ENCODE measurements at places on chromosomes 7 and 10.

- DNase-seq = no peak
Observed at GRCh38 chr10:51699145-51699474, 285 bp downstream of the CSTF2T start.

DNA sequence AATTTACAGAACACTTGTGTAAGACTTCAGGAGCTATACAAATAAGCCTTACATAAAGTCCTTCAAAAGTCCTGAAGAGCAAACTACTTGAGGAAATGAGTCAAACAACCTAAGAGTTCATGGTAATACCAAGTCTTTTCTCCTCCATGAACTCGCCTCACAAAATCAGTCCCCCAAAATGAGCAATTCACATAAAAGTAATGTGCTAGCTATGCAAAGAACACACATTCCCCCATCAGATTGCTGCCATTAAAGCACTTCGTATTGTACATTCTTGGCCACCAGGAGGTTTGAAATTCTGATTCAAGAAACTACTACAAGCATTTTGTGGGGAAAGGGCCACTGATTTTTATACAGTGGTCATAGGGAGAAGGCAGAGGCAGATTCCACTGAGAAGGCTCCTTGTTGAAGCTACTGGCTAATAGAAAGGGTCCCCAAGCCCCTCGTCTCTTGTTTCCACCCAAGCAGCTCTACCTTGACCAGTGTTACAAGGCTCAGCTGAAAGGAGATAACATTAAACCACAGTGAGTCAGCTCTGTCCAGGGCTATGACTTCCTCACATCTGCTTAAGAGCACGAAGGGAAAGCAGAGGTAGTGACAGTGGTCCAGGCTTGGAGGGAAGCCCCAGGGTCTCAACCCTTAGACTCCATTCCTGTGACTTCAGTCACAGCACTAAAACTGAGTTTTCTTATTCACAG is 115.2 kb upstream of the CDK1 start:
- DNase-seq = peak; percentile 90

- DNase-seq = no peak
Observed at GRCh38 chr7:46169384-46169755, 248.3 kb upstream of the IGFBP3 start.

- DNase-seq = no peak
Observed at GRCh38 chr10:14487488-14487883, 156.8 kb upstream of the FRMD4A start.

DNA sequence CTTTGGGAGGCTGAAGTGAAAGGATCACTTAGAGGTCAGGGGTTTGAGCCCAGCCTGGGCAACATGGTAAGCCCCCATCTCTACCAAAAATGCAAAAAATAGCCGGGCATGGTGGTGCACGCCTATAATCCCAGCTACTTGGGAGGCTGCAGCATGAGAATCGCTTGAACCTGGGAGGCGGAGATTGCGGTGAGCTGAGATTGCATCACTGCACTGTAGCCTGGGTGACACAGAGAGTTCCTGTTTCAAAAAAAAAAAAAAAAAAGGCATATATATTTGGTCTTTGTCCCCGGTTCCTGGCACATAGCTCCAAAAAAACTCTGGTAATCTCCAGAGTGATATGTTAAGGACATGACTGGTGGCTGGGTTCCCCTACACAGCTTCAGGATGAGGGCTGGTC is 147.3 kb downstream of the SEC23IP start:
- no peak for DNase-seq

DNA sequence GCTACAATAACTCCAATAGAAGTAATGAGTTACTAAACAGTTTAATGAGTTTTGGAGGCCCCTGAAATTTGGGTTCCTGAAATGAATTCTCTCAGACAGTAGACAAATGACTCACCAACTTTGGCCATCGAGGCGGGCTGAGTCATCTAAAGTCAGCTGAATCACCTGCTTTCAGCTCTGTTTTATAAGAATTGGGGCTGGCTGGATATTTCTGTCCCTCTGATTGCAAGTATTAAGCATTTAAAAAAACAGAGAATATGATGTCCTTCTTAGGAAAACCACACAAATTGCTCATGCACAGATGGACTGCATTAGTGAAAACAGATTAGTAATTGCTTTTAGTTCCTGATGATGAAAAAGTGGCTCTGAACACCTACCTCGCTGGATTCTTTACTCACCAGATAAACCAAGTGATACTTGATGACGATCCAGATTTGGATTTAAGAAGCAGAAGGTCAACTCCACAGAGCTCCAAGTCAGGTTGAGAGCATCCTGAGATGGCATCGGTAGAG is 59.1 kb downstream of the ZNF365 start:
- peak; percentile 62 for DNase-seq

DNA sequence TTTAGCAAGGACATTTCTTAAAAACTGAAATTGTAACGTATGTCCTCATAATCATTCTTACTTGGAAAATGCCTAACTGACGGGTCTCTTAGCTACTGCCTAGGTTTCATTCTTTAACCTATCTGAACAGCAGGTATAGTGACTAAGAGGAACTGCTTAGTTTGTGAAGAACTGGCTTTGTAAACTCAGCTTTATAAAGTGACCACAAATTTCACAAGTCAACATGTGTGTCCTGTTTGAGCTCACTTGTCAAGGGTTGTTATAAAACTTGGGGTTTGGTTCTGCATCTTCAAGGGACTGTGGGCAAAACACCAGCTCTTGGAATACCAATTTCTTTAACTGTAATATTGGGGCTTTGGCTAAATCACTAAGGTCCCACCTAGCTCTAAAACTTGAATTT is 32.2 kb downstream of the MRPS33 start:
- peak; percentile 1 for DNase-seq

DNA sequence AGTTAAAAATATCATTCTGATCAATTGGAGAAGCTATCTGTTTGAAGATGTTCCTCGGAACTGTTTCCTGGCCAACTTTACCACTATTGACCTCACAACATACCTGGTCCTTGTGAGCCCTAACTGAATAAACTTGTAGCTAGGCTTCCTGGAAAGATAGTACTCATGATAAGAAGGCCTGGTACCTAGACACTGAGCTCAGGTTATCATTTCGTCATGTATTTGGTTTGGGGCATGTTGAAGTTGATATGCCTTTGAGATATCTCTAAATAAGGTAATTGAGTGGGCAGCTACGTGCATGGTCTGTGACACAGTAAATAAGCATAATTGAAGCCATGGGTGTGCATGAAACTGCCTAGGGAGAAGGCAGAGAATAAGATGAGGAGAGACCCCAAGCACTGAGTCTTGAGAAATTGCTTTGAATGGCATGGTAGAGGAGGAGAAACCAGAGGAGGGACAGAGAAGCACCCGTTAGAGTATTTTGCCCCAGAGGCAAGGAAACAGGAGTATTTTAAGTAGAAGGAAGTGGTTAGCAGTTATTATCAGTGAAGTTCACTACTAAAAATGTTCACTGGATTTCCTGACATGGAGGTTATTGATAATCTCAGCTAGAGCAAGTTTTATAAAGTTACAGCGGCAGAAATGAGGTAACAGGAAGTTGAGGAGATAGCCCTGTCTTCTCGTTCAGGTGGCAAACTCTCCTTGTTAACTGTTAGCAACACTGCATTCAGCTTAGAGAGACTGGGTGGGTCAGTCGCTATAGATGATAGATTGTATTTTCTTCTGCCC is 55.6 kb downstream of the CC2D2B start:
- peak; percentile 77 for DNase-seq

- DNase-seq = no peak
Observed at GRCh38 chr7:89661876-89662275, 492.4 kb upstream of the STEAP1 start.

GRCh38 chr10:32049113-32049512 is 7.1 kb downstream of the KIF5B start:
- DNase-seq = no peak

DNA sequence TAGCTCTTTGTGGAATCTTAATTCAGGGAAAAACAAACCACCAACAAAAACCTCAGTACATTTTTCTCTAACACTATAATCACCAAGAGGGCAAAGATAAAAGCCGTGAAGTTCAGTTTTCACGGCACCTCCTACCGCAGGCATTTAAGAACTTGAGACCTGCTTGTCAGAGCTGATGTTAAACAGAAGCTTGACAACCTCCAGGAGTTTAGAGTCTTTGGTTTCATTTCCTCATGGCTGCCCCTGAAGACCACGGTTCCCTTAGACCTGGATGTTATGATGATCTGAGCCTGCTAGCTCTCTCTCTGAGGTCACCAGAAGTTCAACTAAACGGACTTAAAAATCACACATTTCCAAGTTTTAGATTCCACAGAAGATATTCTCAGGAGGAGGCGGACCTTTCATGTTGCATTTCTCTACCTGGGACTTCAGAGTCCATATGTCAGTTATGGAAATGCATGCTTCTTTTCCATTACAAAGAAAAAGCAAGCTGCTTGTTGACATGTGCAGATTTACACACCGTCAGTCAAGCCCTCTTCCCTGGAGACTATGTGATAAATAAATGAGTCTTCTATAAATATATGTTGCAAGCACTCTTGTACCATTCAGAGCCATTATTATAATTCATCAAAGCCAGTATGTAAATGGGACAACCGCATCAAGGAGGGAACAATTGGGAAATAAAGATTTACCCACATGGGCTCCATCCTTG is 258.0 kb downstream of the GFRA1 start:
- no peak for DNase-seq

- no peak for DNase-seq
Observed at GRCh38 chr10:110073896-110074295, 66.1 kb downstream of the ADD3 start.

- DNase-seq = no peak
Observed at GRCh38 chr7:17062151-17063044, 180.6 kb upstream of the AGR3 start.

GRCh38 chr7:131385039-131385605 is 57.4 kb downstream of the MKLN1 start:
- no peak for DNase-seq

GRCh38 chr7:29325476-29325875 is 130.9 kb downstream of the CHN2 start:
- no peak for DNase-seq

GRCh38 chr7:35546691-35547429 is 148.1 kb downstream of the HERPUD2 start:
- no peak for DNase-seq

GRCh38 chr7:23377134-23377533 is 78.0 kb downstream of the MALSU1 start:
- DNase-seq = no peak

- DNase-seq = no peak
Observed at GRCh38 chr10:35912615-35913569, 270.8 kb upstream of the FZD8 start.

GRCh38 chr10:69973678-69974077 is 79.0 kb upstream of the MACROH2A2 start:
- DNase-seq = no peak

DNA sequence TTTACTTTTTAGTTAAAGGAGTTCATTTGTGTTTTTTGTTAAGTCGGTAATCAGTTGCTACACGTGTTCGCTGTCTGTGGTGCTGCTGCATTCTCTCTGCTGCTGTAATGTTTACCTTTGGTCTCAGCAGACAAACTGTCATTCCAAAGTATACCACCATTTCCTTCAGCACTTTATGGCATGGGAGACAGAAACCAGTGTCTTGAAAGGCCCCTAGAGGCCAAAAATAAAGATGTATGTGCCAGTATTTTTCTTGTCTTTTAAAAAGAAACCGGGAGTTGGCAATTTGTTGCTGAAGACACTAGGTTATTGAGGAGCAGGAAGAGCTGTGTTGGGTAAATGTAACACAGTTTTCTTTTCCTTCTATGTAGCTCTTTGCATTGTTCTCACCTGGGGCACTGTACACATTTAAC is 24.1 kb downstream of the ZNF92 start:
- no peak for DNase-seq

DNA sequence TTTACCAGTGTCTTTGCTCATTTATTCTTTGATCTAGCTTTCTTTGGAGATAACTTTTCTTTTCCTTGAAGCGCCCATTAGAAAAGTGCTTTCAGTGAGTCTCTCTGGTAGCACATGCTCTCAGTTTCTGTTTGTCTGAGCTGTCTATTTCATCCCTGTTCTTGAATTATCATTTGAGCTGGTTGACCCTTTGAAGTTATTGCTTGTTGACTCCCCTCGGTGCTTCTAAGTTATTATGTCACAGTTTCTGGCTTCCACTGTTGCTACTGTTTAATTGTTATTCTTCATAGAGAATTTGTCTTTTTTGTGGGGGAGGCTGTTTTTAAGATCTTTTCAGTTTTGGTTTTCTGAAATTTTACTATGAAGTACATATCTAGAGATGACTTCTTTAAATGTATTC is 11.4 kb upstream of the PRF1 start:
- no peak for DNase-seq

- no peak for DNase-seq
Observed at GRCh38 chr7:98994046-98994944, 116.0 kb downstream of the TRRAP start.

DNA sequence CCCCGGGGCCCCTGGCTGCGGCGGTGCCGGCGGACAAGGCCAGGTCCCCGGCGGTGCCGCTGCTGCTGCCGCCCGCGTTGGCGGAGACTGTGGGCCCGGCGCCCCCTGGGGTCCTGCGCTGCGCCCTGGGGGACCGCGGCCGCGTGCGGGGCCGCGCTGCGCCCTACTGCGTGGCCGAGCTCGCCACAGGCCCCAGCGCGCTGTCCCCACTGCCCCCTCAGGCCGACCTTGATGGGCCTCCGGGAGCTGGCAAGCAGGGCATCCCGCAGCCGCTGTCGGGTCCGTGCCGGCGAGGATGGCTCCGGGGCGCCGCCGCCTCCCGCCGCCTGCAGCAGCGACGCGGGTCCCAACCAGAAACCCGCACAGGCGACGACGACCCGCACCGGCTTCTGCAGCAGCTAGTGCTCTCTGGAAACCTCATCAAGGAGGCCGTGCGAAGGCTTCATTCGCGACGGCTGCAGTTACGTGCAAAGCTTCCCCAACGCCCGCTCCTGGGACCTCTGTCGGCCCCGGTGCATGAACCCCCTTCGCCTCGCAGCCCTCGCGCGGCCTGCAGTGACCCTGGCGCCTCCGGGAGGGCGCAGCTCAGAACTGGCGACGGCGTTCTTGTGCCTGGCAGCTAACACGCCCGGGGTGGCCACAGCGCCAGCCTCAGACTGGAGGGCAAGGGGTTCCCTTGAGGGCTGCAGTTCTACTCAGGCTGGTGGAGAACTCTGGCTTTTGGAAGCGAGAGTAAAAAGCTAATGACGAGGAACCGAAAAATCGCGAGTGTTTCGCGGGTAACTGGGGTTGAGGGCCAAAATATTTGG is 804 bp downstream of the FRAT1 start:
- peak; percentile 83 for DNase-seq

Data from OCI-M1 (cell line).